ENCODE measurements at places on chromosomes 3 and 15.
A peak's percentile ranks its signal among the peaks of the same experiment; 100 is the strongest.

GRCh38 chr15:51025454-51025846 lies 69.3 kb downstream of the TNFAIP8L3 start:
- no peak for DNase-seq

DNA sequence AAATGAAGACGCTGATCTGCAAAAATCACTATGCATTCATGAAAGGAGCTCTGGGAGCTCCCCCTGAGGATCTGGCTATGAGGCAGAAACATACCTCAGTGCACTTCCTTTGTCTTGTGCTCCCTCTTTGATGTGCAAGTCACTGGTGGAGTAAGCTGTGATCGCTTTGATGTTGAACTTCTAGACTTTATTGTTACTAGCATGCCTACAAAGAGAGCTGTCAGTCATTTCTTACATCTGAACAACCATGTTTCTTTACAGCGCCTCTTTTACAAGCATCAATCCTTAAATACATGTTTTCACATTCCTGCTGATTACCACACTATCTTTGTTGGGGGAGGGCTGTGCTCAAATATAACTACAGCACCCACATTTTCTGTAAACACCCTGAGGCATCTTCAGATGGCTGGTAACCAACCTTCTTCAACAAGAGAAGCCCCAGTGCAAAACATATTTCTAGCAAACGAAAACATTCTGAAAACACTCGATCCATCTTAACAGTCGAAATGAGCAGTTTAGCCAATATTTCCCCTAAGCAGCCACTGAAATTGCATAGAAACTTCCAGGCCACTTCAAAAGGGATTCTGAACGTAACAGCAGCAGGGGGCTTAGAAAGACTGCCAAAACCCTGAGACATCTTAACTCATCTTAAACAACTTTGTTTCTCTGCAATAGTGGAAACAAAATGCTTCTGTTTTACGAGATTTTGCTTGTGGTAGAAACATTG lies 101.9 kb upstream of the ICE2 start:
- DNase-seq = no peak

- DNase-seq = peak; percentile 18
Observed at GRCh38 chr3:32045091-32045915, 61.1 kb upstream of the GPD1L start.

DNA sequence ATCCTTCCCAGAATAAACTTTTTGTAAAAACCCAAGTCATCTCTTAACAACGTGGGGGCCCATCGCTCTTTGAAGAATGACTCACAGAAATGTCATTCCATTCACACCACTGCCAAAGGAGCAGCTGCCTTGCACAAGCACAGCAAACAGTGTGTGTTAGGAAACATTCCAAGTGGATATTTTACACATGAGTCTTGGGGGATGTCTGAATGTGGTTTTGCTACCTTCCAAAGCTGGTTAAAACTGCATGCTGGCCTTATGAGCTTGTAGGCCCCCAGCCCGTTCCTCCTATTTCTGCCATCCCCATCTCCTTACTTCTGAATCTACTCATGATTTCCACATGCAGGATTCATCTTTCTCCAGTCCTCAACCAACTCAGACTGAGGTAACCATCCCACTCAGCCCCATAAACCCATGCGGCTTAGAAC lies 130.8 kb downstream of the CPNE4 start:
- DNase-seq = no peak

GRCh38 chr15:93700051-93700450 lies 531.3 kb upstream of the MCTP2 start:
- no peak for DNase-seq

DNA sequence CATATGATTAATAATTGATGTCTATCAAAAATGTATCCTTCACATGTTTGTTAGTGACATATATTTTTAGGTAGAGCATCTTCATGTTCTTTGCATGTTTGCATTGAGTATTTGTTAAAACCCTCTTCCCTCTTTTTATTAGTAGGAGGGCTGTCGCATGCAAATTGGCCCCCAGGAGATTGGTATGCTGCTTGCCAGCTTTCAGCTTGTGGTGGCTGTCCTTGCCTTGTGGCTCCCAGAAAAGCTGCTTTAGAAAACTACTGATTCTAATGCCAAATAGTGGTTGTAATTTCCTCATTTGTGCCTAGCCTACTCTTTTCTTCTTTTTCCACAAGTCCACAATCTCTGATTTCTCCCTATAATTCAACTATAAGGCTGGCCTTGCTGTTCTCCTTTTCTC lies 886.8 kb downstream of the VGLL3 start:
- DNase-seq = peak; percentile 4

GRCh38 chr15:70387993-70388392 lies 290.3 kb upstream of the TLE3 start:
- no peak for DNase-seq

- DNase-seq = no peak
Observed at GRCh38 chr3:34070831-34071585, 272.6 kb downstream of the PDCD6IP start.

DNA sequence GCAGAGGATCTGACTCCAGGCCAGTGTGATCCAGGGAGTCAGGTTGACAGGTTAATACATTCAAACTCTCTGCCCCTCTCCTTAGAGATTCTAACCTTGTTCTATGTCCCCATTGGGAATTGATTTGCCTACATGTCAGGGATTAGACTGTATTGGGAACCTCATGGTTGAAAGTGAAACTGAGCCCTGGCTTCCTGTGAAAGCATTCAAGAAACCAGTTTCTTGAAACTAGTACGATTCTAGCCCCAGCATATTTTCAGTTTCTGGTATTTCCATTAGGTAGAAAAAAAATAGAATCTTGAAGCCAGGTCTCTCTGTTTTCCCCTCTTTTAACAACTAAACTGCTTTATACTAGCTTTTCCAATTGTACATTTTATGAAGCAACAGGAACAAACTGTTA lies 140.4 kb upstream of the ABI3BP start:
- no peak for DNase-seq
